Activated CD4-positive, alpha-beta memory T cell treated with anti-CD3 and anti-CD28 coated beads for 36 hours (primary cell): ENCODE measurements at places on chromosomes 13 and 19.

DNA sequence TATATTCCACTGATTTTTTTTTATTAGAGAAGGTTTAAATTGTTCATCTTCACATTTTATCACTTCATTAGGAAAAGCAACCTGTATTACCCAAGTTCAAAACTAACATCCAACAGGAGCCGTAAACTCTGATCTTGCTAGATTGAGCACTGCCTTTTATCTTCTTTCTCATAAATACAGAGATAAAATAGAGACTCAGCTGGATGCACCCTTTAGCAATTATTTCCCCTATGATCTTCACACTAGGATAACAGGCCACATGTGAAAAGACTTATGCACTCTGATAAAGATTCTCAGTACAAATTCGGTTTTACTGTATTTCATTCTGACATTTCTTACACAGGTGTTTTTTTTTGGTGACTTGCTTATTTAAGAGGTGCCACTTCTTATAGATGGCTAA lies 2438.2 kb upstream of the PCDH20 start:
- DNase-seq = no peak

GRCh38 chr19:48818234-48818820 lies 7.5 kb upstream of the BCAT2 start:
- DNase-seq = no peak

- DNase-seq = no peak
Observed at GRCh38 chr13:29567411-29567810, 28.1 kb downstream of the SLC7A1 start.

DNA sequence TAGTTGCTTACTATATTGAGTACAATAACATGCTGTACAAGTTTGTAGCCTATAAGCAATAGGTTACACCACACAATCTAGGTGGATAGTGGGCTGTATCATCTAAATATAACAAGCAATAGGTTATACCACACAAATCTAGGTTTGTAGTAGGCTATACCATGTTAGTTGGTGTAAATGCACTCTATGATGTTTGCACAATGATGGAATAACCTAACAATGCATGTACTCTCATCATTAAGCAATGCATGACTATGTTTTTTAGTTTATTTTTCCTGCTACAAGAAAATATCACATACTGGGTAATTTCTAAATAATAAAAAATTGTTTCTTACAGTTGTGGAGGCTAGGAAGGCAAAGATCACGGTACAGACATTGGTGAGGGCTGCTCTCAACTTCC lies 262.5 kb downstream of the SLITRK6 start:
- DNase-seq = no peak

- DNase-seq = no peak
Observed at GRCh38 chr13:51976423-51976822, 34.8 kb downstream of the ATP7B start.

DNA sequence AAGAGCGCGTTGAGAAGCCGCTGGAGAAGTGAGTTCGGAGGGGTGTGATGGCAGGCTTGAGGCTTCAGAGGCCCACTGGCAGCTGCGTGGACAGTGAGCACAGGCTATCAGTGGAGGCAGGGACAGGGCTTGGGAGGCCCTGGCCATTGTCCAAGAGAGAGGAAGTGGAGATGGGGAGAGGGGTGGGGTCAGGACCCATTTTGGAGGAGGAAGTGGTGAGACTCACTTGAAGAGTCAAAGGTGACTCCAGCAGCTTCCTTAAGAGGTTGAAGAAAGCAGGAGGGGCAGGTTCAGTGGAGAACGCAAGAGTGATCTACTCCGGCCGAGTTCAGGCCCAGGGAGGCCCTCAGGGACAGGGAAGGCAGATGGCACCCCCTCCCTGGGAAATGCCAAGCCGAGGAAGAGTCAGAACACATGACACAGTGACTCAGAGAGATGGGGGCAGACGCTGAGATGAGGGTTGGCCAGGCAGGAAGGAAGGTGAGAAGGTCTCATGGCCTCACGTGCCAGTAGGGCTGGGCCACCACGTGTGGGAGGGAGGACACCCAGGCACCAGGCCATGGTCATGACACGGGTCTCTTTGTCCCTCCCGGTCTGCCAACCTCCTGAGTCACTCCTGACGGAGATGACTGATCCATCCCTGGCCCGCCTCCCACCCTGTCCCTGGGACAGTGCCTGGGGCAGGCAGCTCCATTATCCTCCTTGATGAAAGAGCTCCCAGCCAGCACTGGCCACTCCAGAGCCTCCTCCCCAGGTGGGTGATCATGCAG lies 10.1 kb upstream of the CD22 start:
- peak; percentile 51 for DNase-seq

GRCh38 chr19:40465025-40465556 lies 454 bp downstream of the BLVRB start:
- peak; percentile 72 for DNase-seq

- DNase-seq = no peak
Observed at GRCh38 chr13:73275163-73275562, 216.4 kb downstream of the KLF5 start.

- DNase-seq = peak; percentile 16
Observed at GRCh38 chr19:12954612-12954962, 2.4 kb downstream of the GADD45GIP1 start.

- peak; percentile 30 for DNase-seq
Observed at GRCh38 chr19:46618670-46619231, 6.1 kb downstream of the PTGIR start.

- DNase-seq = no peak
Observed at GRCh38 chr13:89903115-89903514, 1444.4 kb upstream of the MIR17HG start.

DNA sequence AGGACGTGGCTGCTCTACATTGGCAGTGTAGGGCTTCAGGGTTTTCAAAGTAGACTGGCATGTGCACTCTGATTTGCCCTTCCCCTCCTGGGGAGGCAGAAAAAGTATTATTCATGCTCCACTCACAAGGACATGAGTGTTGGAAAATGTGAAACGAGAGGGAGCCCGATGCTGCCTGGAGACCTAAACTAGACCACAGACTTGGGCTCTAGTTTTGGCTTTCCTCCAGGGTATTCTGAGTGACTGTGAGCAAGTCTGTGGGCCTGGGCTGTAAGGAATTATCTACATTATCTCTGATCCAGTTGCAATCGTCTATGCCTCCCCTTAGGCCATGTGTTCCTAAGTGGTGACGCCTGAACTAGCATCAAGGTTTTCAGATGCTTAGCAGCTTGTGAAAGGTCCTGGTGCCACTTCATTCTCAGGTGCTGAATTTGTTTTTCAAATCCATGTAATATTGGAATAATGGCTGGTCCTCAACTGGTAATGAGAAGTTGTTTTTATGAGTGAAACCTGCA lies 55.0 kb downstream of the MRPL57 start:
- DNase-seq = no peak

DNA sequence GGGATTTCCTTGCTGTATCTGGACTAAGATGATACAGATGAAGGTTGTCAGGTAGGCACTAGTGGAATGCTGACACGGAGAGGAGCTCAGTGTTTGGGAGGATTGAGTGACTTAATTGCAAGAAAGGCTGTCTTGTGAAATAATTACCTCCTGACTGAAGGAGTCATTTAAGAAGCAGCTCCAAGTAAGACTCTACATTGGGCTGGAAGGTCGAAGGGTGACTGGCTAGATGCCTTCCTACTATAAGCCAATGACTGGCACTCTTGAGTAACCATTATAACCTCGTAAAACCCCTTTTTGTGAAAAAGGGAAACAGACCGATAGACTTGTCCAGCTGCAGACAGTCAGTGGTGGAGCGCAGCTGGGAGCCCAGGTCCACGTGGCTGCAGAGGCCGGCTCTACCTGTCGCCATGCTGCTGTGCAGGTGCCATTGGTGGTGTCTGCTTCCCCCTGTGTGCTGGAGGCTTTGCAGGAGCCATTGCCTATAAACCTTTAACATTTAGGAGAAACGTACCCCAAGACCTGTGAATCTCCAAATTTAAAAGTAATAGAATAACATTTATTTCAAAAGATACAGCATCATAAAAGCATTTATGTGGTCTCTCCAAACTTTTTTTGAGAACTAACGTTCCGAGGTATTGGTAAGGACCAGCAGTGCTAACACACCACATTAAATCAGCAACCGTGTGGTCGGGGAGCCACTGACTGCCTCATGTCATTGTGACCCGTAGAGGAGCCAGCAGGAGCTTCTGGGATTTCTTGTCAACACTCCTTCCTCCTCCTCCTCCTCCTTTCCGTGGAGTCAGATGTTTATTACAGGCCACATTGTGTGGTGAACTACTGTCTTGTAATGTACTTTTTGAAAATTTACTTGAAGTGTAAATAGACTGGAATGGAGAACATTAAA lies 80.4 kb upstream of the TEX29 start:
- no peak for DNase-seq

DNA sequence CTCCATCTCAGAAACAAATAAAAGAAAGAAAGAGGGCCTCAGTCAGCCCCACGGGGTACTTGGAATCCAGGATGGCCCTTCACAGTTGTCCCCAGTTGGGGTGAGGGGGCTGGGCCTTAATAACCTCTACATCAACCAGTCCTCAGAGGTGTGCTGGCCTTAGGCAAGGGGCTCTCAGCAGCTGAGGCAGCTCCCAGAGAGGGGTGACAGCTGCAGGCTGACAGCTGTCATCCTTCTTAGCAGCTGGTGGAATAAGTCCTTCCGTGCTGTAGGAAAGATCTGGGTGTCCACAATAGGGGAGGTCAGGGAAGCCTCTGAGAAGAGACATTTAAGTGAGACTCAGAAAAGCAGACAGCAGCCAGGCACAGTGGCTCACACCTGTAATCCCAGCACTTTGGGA lies 7.4 kb downstream of the BCAM start:
- no peak for DNase-seq

GRCh38 chr13:110138010-110138699 lies 168.8 kb downstream of the COL4A1 start:
- peak; percentile 86 for DNase-seq

DNA sequence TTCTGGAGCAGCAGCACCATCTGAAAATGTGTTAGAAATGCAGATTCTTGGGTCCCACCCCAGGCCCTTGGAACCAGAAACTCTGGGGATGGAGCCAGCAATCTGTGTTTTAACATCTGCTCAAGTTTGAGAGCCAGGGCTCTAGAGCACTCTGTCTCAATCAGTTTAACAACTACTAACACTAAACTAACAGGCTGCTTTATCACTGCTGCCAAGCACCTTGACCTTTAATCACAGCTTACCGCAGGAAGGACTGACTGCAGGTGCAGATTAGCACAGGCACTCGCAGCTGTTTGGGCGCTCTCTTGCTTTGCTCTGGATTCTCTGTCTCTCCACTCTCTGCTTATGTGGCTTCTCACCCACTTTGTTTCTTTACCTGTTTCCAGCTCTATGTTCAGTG lies 163.5 kb downstream of the MTUS2 start:
- no peak for DNase-seq

DNA sequence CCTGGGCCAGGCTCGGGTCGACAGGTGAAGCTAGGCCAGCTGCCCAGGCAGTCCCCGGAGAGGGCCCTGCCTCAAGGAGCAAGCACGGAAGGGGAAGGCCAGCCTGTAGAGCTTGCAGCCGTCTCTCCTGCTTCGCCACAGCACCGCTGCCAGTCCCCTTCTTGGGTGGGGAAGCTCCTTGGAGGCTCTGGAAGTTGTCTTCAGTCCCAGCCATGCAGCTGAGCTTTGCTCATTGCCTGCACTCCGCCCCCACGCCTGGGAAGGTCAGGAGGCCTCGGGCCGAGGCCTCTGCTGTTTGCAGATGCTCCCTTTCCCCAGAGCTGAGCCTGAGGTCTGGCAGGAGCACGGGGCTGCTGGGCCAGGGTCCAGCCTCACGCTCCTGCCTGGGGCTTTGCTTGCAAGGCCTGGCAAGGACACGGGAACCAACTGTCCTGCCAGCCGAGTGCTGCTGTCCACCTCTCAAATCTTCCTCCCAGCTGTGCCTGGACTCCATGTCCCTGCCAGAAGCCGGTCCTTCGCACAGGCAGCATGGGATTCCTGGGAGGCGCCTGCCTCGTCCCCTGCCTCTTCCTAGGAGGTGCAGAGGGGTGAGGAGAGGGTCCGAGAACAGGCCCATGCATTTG lies 13.3 kb downstream of the PLEKHF1 start:
- DNase-seq = no peak

GRCh38 chr19:40261631-40262030 lies 23.5 kb downstream of the AKT2 start:
- no peak for DNase-seq

GRCh38 chr13:74203576-74203975 lies 69.4 kb upstream of the KLF12 start:
- DNase-seq = no peak

GRCh38 chr19:16456652-16457194 lies 15.0 kb downstream of the EPS15L1 start:
- DNase-seq = no peak

DNA sequence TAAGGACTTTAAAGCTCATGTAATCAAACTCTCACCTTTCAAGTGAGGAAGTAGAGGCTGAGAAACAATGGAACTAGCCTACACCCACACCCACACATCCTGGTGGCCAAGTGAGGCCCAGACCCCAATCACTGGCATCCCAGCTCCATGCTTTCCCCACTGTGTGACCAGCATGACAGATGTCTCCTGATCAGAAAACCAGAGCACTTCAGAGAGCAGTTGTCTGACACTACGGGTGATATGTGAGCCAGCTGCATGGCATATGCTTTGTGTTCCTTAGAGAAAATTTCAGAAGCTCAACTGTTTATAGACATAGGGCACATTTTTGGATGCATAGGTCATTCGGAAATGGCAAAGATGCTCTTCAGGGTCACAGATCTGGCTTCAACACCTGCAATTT lies 315.2 kb downstream of the NDFIP2 start:
- no peak for DNase-seq

GRCh38 chr19:4449022-4449638 lies 8.5 kb downstream of the UBXN6 start:
- DNase-seq = no peak

- no peak for DNase-seq
Observed at GRCh38 chr19:28118235-28118634, 1094.7 kb downstream of the UQCRFS1 start.

GRCh38 chr13:81874253-81874652 lies 1533.3 kb upstream of the SPRY2 start:
- DNase-seq = no peak

- no peak for DNase-seq
Observed at GRCh38 chr19:10884274-10884673, 12.9 kb downstream of the CARM1 start.

- no peak for DNase-seq
Observed at GRCh38 chr13:30805132-30805537, 69.8 kb downstream of the ALOX5AP start.

GRCh38 chr13:43786766-43787517 lies at the start of gene ENOX1:
ENOX1 (minus strand) TSS chr13:43786972.
- peak; percentile 46 for DNase-seq

- no peak for DNase-seq
Observed at GRCh38 chr19:426725-427445, 17.9 kb upstream of the C2CD4C start.

DNA sequence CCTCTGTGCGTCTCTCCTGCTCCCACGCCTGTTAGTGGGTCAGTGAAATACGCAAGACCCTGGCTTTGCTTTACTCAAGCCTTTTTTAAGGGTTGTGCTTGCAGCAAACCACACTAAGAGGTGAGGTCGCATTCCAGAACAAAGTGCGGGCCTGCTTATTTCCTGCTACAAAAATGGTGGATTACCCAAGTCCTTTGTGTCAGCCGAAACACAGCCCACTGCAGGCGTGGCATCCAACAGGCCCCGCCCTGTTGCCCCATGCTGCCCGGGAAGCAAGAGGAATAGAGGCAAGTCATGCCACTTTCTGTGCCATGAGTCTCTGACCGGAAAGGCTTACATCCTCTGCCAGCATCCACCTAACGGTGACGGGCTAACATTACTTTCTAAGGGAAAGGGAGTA lies 7.7 kb upstream of the IRS2 start:
- DNase-seq = no peak
